ENCODE measurements at places on chromosomes 7 and 10.

- no peak for DNase-seq
Measured at GRCh38 chr10:77350711-77351119, 286.9 kb downstream of the KCNMA1 start.

DNA sequence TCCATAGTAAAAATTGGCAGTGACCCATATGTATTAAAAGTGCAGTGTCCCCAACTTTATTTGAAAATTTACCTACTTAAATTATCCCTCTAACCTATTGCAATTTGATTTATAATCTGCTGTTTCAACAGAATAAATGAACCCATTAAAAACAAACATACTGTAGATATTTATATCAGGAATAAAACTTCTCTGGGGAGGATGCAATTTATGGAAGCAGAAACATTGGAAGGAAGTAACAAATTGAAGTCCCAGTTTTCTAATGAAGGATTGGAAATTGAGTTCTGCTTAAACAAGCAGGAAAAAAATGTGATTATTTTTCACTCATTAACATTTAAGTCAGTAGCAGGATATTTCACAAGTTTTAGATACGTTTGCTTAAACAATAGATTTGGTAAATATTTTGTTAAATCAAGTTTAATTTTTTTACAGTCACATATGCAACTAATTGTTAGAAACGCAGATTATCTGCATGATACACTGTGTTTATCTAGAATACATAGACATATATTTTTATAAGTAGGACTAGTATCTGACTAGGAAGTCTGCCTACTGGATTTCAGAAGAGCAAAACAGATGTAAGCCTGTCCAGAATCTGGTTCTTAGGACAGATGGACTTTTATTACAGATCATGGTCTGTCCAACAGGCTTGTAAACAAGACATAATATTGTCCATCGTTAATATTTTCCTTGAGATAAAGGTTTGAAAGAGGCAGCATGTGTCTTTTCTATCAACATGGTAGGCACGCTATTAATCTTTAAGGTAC is 5.3 kb downstream of the AGMO start:
- DNase-seq, result peak; percentile 69

GRCh38 chr10:119132521-119133345 is 28.8 kb downstream of the DENND10 start:
- DNase-seq, result no peak

- DNase-seq, result no peak
Measured at GRCh38 chr7:130489140-130489983, 2.5 kb upstream of the MEST start.

- DNase-seq, result no peak
Measured at GRCh38 chr10:76523246-76523645, 1091.8 kb downstream of the LRMDA start.

DNA sequence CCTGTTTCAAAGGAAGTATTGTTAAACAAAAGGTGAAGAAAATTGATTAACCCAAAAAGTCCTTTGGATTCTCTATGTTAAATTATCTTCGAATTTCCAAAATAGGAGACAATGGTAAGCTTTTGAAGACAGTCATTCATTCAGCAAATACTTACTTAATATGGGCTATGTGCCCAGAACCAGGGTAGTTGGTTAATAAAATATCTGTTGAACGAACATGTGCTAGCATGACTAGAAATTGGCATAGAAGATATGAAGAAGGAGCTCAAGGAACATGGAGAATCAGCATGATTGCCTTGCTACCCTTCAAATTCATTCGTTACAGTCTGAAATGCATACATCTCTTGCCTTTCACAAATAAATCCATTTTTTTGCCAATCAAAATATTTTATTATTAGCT is 123.1 kb upstream of the RHEB start:
- no peak for DNase-seq

GRCh38 chr10:26407406-26407969 is 30.7 kb upstream of the APBB1IP start:
- DNase-seq, result no peak

DNA sequence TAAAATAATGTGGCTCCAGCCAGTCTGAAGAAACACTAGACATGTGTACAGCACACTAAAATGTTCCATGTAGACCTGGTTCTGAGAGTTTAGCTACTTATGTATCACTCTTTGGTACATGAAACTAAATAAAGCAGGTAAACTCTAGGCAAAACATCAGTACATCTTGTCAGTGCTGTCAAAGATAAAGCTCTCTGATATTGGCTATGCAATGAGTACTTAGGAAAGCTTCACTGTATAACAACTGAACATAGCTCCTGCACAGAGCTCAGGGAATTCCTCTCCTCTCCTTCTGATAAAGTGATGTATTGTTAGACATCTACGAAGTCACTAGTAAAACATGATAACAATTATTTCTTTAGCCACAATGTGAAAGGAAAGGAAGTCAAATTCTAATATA is 3.5 kb downstream of the LRRN3 start:
- no peak for DNase-seq

DNA sequence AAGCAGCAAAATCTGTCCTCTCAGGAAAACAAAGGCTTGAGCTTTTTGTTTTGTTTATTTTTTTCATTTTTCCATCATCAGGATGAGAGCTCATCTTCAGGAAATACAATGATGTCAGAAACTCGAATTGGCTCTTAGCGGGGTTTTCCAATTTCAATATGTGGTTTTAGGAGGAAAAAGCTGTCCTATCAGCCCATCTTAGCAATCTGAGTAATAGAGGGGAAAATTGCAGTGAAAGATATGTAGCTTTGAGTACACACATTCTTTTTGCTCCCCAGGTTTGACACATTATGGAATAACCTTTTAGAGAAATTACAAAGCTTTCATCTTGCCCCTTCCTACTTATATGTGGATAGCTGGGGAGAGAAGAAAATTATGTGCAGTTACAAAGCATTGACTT is 113.6 kb upstream of the MYO3A start:
- no peak for DNase-seq

Measured in NCI-H1092 treated with DMSO at 0.1 percent for 48 hours (cell line).